ENCODE measurements at places on chromosomes 5 and 9.

DNA sequence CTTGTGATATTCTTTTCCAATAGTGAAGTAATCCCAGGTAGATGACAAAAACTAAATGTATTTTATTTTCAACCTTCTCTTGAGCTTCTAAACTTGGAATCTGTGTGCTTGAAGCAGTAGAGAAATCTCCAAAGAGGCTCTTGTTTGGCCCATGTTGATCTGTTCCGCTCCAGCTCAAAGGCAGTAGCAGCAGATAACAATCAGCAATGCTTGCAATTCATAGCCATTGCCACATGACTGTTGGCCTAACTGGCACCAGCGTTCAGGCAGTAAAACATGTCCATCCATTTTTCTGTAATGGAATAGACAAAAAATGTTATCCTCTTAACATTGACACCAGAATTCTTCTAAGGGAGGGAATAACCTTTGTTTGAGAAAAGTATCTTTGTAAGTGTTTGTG lies 270.7 kb upstream of the MSX2 start:
- no peak for DNase-seq

DNA sequence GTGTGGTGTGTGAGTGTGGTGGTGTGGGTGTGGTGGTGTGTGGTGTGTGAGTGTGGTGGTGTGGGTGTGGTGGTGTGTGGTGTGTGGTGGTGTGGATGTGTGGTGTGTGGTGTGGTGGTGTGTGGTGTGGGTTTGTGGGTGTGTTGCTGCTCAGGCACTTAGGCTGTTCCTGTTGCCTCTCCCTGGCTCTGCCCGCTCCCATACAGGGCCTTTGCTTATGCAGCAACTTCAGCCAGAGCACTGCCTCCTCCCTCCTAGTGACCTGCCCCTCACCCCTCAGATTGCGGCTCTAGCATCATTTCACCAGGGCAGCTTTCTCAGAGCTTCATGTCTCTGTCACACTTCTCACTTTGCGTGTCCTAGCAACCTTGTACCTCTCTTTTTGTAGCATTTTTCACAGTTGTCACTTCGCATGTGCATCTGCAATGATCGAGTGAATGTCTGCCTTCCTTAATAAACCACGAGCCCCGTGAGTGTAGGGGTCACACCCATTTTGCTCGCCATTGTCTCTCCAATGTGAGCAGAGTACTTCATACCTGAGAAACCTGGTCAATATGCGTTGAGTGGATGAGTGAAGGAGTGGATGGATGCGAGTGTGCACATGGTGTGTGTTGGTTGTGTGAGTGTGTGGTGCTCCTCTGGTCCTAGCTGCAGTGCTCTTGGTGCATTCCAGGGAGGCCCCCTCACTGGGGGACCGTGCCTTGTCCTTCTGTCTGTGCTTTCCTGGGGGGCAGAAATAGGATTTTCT lies 167.9 kb upstream of the PANK3 start:
- no peak for DNase-seq

DNA sequence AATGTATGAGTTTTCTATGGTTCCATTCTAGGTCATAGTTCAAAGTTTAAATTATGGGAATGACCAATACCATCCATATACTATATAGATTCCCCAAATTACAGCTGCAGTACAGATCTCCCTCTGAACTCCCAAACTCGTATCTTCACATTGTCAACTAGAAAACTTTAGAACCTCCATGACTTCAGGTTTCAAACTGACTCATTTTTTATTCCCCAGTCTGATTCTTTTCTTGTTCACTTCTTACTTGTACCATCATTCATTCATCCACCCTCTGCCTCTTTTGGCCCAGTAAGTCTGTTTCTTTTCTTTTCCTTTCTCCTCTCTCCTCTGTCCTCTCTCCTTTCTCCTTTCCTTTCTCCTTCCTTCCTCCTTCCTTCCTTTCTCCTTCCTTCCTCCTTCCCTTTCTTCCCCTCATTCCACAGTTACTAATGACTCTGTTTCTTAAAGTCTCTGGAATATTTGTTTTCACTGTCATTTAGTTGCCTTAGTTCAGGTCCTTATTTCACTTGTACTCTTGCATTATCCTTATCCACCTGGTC lies 30.5 kb downstream of the RAD23B start:
- DNase-seq: no peak

DNA sequence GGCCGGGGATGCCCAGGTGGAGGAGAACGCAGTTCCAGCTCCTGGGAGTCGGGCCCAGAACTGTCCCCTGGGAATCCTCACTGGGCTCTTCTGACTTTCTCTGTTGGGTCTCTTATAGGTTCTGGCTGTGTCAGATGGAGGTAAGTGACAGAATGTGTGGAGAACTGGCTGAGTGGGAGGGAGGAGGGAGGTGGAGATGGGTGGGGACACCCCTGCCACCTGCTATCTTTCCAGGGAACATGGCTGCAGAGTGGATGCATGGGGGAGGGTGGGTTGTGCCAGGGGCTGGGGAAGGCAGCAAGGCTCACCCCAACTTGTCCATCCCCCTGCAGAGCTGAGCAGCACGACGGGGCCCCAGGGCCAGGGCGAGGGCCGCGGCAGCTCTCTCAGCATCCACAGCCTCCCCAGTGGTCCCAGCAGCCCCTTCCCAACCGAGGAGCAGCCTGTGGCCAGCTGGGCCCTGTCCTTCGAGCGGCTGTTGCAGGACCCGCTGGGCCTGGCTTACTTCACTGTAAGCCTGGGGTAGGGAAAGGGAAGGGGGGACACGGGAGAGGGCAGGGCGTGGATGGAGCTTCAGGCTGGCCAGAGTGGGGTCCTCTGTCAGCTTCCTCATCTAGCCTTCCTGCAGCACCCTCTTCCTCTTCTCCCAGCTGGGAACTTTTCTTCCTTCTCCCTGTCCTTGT lies 8.3 kb downstream of the RGS14 start:
- DNase-seq: no peak

GRCh38 chr9:35976726-35977125 lies 18.8 kb upstream of the OR2S2 start:
- DNase-seq: no peak

DNA sequence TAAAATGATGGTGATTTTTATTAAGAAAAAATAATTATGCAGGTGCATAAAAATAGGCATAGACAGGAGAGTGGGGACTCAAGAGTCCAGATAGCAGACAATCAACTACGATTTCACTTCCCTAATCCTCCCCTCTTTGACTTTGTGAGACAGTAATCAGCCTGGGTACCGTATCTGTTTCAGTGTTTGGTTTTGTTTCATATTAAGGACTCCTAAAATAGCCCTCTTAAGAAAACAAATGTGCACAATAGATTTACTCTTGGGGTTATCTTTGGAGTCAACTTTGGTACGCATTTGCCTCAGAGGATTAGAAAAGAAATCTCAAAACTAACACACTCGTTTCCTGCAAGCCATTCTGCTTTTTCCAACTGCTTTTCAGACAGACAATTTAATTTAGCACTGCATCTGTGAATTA lies 96.3 kb downstream of the ZNF608 start:
- no peak for DNase-seq

GRCh38 chr5:32504989-32505596 lies 60.6 kb upstream of the ZFR start:
- no peak for DNase-seq

DNA sequence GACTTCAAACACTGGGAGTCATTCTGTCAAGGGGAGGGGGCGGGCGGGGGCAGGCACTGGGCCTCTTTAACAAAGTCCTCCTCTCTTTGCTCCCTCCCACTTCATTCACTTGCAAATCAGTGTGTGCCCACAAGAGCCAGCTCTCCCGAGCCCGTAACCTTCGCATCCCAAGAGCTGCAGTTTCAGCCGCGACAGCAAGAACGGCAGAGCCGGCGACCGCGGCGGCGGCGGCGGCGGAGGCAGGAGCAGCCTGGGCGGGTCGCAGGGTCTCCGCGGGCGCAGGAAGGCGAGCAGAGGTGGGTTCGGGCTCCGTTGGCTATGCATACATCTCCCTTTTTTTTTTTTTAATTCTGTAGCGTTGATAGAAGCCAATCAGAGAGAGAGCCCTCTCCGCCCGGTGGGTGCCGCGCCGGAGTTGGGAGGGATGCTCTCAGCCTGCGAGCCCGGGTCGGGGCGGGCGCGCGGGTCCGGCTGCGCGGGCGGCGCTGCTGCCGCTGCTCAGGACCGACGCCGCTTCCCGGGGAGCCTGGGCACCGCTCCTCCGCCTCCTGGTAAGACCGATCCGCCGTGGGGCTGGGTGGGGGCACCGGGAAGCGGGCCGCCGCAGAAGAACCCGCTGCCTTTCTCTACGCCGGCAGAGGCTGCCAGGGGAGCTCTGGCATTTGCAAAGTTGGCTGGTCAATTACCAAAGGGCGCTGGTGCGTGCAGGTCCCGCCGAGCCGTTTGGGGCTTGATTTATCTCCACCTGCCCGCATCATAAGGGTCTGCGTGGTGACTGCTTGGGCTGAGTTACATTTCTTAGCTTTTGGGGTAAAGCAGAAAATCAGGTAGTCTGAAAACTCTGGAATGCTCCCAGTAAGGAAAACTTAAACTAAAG lies at the start of gene CDH6:
Gene CDH6 (plus strand): TSS at position 96 of the 877 bp plus-strand sequence. CDS start 73,788 bp downstream, outside the sequence.
- DNase-seq: no peak

DNA sequence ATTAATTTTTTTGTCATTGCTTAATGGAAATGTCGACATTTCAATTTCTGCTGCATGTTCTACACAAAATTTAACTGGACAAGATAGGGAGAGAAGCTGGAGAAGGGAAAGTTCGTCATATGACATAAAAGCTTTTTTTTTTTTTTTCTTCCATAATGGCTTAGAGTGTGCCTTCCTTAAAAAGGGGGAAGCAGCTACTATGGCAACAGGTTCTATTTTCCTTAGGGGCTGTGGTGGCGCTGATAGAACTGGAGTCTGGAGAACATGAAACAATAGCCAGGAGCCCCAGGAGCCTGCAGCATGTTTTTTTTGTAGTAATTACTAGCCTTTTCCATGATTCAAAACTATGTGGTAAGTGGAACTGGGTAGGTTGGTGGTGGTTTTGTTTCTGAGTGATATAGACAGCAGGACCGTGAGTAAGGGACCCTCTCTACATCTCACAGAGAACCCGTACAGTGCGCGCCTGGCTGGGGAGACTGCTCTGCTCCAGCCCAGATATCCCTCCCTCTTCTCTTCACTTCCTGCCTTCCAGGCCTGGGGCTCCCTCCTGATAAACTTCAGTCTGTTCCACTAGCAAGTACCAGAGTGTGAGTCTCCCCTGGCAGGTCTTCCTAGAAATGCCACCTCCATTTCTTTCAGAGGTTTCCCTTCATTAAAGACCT lies 301.6 kb downstream of the NR3C1 start:
- no peak for DNase-seq
